H7 (cell line): ENCODE measurements at places on chromosomes 2 and 18. TPM values are rescaled to one million over a fixed set of nuclear protein-coding genes. Genes with fewer than 3 reads are reported as not detected.

The SLC39A10 gene
- 92.6 and 111 TPM in 2 replicates for total RNA-seq

The FBXO11 gene
- total RNA-seq: 15.6 and 28.3 TPM in 2 replicates

The NPPC gene
- total RNA-seq: 0.18 and 1.1 TPM in 2 replicates

DNA sequence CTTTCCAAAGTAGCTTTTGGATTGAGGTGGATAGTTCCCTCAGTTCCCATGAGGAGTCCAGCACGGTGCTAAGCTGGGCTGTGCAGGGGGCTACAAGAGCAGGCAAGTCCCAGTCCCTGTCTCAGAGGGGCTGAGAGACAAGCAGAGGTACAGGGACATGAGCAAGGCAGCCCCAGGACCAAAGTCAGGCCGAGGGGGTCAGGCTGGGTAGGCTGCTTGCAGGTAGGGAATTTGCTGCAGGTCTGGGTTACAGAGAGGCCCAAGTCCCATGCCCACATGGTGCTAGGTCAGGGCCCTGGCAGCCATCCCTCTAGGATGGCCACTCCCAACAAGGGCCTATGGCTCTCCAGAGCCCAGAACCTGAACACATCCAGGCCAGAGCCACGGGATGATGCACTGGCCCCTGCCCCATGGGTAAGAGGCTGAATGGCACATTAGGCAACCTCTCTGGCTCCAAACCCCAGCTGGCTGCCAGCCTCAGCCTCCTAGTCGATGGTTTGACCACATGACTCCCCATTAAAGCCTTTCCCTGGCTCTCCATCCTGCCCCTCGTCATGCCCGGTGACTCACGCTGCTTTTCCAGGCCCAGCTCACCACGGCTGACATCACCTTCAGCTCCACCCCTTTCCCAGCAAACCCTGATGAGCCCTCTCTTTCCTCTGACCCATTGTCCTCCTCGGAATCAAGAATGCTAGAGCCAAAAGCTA is 83.7 kb downstream of the SDC1 start:
- DNase-seq: no peak

DNA sequence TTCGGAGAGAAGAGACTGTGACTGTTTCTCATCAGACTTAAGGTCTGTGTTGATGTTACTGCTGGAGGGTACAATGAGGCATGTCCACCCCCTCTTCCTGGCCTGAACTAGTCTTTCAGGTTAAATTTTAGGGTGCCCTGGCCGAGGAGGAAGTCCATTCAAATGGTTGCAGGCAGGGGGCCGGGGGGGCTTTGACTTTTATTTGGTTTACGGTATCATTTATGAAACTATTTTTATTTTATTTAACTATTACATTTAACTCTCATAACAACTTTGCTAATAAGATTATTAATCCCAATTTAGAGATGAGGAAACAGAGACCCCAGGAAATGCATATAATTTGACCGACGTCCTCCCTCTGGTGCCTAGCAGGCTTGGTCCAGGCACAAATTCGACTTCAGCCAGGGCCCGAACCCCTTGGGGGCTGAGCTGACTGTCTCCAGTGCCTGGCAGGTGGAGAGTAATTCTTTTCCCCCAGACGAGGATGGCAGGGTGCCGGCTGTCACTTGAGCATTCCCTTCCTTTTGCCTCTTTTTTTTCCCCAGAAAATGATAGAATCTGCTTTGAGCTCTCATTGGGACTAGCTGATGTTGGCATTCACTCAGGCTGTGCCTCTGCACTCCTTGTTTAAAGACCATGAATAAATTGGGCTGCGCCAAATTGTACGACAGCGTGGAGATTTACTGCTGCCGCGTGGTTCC is 255.3 kb upstream of the SALL3 start:
- peak; percentile 57 for DNase-seq

The REG3G gene
- total RNA-seq: not detected in 2 replicates

The THOC1 gene
- total RNA-seq: 53.6 and 76.6 TPM in 2 replicates

DNA sequence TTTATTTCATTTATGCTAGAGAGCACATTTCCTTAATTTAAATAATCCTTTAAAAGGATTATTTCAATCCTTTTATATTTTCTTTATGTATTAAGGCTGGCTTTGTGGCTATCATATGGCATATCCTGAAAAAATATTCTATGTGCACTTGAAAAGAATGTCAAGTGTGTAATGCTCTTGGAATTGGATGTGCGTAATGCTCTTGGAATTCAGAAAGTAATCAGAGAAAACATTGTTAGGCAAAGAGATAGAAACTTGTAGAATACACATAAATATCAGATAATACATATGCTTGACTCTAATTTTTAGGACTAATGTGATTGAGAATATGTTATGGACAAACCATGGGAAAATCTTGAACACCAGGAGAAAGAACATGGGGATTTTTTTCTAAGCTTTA is 197.5 kb upstream of the COL3A1 start:
- no peak for DNase-seq

- DNase-seq: no peak
Observed at GRCh38 chr2:160703648-160704585, 210.3 kb upstream of the RBMS1 start.

DNA sequence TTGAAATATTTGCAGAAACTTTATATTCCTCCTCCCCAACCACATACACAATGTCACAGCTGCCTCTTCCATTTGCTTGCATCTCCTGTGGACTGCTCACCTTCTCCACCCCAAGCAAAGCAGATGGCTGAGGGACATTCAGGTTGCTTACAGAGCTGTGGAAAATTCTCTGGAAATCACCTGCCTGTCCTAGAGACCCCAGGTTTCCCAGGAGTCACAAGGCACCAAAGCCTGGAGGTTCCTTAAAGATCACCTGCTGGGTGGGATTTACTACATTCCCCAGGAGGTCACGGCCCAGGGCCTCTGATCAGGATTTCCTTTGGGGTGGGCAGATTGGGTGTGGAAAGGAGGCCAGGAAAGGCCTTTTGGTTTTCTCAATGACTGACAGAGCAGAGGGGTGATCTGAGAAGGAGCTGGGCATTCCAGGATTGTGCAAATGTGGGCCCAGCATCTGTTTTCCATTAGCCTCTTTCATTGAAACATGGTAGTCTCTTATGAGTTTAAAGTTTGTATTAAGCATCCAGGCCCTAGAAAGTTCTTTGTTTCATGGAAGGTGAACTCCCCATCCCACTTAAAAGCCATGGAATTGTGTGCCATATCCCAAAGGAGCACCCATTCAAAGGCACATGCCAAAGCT is 410.7 kb upstream of the TNP1 start:
- DNase-seq: no peak

GRCh38 chr18:31778391-31778950 is 17.8 kb upstream of the SLC25A52 start:
- no peak for DNase-seq

DNA sequence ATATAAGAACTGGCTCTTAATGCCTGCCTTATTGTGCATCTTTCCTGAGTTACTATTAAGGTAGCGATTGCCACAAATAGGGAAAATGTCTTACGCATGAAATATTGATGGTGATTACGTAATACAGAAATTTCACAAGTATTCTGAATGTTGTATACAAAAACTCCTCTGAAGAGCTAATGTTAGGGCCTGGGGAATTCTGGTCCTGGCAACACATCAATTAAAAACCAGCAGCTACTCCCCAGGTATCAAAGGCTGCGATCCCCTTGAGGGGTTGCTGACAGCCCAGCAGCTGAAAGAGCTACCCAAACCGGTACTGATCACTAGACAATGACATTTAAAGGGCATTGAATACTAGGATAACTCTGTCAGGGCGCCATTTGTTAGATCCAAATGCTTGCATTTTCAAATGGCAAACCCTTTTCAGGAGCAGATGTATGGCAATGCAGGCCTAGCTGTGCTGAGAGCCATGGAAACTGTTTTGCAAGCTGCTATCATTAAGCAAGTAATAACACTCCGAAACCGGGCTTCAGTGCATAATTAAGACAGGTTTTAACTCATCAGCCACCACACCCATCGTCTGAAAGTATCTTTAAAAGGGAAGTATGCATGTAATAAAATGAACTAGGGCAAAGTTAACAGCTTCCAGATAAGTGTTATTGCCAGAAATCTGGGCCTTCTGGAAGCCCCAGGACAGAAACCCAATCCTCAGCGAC is 78.4 kb downstream of the CLHC1 start:
- DNase-seq: no peak

The CYP27A1 gene
- total RNA-seq: 14.3 and 15.4 TPM in 2 replicates

- no peak for DNase-seq
Observed at GRCh38 chr18:73948497-73948896, 199.1 kb downstream of the FBXO15 start.

The FSHR gene
- total RNA-seq: not detected in 2 replicates

DNA sequence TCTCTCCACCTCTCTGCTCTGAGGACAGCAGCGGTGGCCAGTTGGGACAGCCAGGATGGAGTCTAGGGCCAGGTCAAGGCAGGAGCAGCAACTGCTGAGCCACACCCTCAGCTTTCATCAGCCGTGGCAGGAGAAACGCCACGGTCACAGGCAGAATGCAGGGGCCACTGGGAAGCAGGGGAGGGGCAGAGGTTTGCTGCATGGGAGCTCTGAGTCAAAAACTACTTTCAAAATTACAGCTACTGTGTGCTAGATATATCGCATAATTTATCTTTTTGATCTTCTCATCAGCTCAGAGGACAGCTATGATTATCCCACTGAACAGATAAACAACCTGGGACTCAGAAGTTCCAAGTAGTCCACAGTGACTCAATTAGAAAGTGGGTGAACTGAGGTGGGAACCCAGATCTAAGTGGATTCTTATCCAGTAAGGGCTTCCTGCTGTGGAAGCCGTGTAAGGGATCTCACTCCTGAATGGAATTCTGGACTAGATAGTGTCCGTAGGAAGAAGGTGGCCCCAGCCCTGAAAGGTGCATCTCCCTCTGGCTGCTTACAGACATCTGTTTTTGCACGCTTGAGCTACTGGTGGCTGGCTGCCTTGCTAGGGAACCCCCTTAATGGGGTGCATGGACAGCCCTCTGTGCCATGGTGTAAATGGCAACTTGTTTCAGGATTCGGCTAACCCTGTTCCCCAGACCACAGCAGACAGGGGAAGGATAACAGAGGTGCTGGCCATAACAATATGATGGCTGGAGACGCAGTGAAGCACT is 194.6 kb upstream of the SMAD2 start:
- DNase-seq: no peak

The RNF152 gene
- total RNA-seq: 8.8 and 8.9 TPM in 2 replicates

DNA sequence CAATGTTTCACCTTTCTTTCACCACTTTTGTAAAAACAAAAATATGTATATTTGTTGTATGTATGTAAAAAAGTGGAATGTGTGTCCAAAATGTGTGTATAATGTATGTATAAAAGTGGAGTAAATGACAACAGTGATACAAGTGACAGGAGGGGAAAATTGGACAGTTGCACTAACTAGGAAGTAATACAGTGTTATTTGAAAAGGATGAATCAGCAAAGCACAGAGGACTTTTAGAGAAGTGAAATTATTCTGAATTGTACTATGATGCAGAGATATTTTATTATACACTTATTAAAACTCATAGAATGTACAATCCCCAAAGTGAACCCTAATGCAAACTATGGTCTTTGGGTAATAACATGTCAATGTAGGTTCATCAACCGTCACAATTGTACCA is 331.3 kb upstream of the CNTNAP5 start:
- DNase-seq: no peak

DNA sequence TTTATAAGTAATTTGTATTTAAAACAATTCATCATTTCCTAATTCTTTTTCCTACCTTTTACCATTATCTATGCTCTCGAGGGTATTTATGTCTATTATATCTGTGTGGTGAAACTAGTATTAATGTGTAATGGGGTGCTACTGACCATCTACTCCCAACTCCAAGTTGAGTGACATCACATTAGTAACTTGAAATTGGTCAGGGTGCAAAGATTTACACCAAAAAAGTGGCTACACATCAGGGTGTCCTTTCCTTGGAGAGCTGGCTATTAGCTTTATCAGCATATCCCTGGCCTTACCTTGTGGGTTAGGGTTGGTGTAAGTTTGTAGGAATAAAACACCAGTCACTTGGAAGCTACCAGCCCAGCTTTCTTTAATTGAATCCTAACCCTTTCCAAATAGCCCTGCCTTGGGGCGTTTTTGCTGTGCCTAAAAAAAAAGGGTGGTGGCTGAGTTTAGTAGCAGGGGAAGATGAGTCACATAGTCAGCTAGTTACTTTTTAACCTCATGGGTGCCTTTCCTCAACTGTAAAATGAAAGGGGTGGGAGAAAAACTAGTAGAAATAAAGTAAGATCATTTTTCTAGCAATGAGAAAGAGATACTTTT is 14.0 kb downstream of the ANXA4 start:
- no peak for DNase-seq

The PRKCE gene
- total RNA-seq: 1.2 and 1.9 TPM in 2 replicates

- no peak for DNase-seq
Observed at GRCh38 chr2:212726403-212726802, 187.8 kb upstream of the ERBB4 start.

DNA sequence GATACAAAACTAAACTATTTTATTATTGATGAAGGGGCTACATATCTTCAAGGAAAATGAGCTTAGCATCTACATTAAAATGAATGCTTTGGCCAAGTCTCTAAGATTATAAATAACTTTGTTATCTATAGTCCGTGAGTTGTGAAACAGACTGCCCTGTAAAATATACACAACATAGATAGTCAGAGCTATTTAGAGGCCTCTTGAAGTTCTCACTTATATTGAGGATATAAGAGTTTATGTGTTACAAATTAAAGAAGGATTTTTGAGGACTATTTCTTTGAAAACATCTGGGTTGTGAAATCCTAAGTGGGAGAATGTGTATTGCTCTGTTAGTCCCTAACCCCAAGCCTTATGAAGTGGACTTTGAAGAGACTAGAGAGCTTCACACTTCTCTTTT is 292.0 kb upstream of the CDH2 start:
- DNase-seq: no peak

The AQP12B gene
- total RNA-seq: not detected in 2 replicates

DNA sequence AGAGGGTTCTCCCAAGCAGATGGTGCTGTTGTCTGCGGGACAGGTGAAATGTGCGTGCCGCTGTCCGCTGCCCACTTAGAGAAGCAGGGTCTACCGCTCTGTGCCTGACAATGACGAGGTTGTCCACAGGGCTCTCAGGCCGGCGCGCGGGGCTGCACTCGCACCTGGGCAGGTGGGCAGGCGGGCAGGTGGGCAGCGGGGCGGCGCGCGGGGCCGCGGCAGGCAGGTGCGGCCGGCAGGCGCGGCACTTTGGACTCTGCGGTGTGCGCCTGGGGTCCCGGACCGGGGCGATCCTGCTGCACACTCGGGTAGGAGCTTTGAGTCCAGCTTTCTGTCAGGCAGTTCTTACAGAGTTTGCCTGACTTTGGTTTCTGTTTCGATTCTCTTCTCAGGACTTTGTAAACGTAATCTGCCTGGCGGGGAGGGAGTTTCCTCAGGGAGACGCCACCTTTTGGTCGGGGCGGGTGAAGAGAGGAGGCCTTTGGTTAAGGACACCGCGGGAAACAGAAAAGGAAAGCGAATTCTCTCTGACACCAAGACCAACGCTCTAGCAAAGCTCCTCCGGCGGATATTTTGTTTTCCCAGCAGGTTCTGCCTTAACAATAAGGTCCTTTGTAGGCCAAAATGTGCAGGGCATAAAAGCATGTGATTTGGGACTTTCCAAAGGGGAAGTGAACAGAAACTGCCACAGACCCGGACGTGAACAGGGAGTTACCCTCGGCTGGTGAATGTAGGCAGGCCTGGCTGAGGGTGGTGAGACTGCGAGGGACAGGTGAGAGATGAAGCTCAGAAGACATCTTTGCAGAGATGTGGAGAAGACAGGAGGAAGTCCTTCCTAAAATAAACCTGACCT is at the start of gene IFIH1:
Gene IFIH1 (minus strand): TSS at position 357 of the 853 bp plus-strand sequence. CDS start 377 bp downstream, outside the sequence.
- DNase-seq: peak; percentile 73
